Omental fat pad (tissue), 4 donors: ENCODE measurements at places on chromosomes 11 and 22. TPM values are rescaled to one million over a fixed set of nuclear protein-coding genes. Genes with fewer than 3 reads are reported as not detected.

CDON gene
- 159 TPM for total RNA-seq

POTEH gene
- not detected for total RNA-seq

MAPK11 gene
- 22.2 TPM for total RNA-seq

OSM gene
- 7.1 TPM for total RNA-seq

BLID gene
- 5.3 TPM for total RNA-seq

SOX10 gene
- total RNA-seq, result not detected

LYVE1 gene
- 230 TPM for total RNA-seq

DRG1 gene
- 70.4 TPM for total RNA-seq

RTN4RL2 gene
- total RNA-seq, result not detected

ROBO4 gene
- total RNA-seq, result 152 TPM

CARNS1 gene
- total RNA-seq, result 0.47 TPM

IL18 gene
- 34.0 TPM for total RNA-seq

MYRF gene
- total RNA-seq, result 55.1 TPM

CHEK1 gene
- 5.4 TPM for total RNA-seq

SERPING1 gene
- total RNA-seq, result 1,674 TPM

BIK gene
- not detected for total RNA-seq

SLC22A6 gene
- total RNA-seq, result not detected

HBB gene
- 160 TPM for total RNA-seq

SAA4 gene
- total RNA-seq, result 3.2 TPM

TMEM179B gene
- total RNA-seq, result 36.4 TPM

MGAT3 gene
- 4.1 TPM for total RNA-seq

KCTD21 gene
- total RNA-seq, result 12.8 TPM

DDI1 gene
- total RNA-seq, result not detected

STX3 gene
- total RNA-seq, result 19.9 TPM
